HFFc6 (cell line): ENCODE measurements at places on chromosomes 4 and X. TPM values are rescaled to one million over a fixed set of nuclear protein-coding genes. Genes with fewer than 3 reads are reported as not detected.
A peak's percentile ranks its signal among the peaks of the same experiment; 100 is the strongest.

DNA sequence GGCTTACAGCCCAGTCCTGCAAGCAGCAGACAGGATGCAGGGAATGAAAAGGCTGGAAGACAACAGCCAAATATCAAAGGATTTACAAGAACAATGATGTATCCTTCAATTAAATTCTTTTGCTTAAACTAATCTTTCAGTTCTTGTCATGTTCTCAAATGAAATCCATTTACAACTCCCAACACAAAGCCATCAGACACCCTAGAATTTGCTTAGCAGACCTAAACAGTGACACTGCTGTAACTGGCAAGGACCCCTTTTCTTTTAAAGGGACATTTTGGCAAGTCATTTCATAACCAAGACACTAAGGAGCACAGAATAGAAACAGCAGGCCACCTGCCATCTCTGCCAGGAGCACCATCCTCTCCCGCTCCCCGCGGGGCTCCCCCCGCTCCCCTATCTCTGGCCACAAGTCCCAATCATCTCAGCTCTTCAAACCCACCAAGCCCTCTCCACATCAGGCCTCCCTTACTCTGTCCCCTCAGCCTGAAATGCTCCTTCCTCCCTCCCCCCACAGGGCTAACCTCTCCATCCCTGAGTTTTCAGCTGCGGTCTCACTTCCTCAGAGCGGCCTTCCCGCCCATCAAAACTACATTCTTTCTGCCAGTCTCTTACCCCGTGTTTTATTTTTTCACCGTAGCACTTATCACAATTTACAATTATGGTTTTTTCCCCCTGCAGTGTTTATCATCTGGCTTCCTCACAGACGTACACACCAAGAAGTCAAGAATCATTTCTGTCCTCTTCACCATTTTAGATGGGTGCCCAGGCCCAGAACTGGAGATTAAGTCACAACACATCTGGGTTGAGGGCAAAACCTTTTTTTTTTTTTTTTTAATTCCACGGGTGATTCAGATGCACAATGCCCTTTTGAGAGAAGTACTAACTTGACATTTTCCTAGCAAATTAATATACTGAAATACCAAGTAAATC is 45.8 kb downstream of the TSPAN5 start:
- no peak for DNase-seq

DNA sequence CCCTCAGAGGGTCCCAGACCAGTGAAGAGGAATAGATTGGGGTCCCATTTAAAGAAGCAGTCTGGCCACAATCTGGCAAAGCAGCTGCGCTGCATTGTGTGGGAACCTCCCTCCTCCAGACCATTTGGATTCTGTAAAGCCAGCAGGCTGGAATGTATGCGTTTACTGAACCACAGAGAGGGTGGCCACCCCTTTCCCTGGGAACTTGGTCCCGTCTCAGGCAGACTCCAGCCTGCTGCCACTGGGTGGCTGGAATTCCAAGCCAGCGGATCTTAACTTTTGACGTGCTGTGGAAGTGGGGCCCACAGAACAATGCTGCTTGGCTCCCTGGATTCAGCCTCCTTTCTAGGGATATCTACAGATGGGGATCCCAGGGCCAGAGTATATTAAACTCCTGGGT is 307.2 kb downstream of the DACH2 start:
- DNase-seq: no peak

DNA sequence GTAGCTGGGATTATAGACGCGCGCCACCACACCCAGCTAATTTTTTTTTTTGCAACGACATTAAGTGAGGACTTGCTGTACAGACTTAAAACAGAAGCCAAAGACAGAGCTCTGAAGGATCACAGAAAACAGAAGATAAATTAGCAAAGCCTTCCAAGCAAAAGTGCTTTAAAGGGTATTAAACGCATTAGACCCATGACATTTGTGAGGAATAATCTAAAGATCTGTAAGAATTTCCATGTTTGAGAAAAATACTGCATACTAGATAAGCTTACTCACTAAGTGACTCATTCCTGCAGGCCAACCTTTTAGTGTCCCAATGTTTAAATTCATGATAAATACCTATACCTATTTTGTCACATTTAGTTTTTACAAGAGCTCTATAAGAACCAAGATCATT is 27.4 kb downstream of the SMARCA1 start:
- DNase-seq: peak; percentile 28

- no peak for DNase-seq
Measured at GRCh38 chrX:87236830-87237440, 280.7 kb upstream of the KLHL4 start.

GRCh38 chrX:1502853-1503252 is 34.1 kb downstream of the P2RY8 start:
- no peak for DNase-seq

DNA sequence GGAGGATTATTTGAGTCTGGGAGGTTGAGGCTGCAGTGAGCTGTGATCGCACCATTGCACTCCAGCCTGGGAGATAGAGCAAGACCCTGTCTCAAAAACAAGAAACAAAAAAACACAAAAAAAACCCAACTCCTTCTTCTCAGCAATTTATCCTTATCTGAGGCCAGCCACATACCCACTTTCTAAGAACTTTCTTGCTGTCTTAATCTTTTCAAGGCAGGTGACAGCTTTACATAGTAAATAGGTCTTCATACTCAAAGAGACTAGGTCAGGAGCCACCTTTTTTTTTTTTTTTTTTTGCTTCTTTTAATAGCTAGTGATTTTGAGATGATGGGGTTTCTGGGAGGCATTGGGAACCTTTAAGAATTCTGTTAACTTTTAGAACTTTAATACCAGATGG is 26.1 kb upstream of the ZCCHC13 start:
- no peak for DNase-seq

- no peak for DNase-seq
Measured at GRCh38 chr4:14583331-14583730, 418.9 kb upstream of the CPEB2 start.

DNA sequence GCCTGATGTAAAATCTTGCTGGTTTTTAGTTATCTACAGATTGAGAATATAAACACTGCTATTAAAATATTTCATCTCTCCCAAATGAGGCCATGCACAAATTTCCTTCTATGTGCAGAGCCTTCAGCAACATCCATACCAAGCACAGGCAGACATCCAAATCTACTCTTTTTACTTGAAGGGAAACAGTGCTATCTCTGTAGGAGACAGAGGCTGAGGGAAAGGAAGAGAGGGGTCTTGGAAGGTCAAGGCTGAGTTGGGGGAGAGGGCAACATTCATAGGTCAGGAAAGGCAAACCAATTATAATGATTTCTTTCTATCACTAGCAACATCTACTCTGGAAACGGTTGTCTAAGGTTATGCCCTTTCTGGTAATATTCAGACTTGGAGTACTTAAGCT is 240.2 kb downstream of the CBR4 start:
- DNase-seq: no peak

GRCh38 chr4:150694438-150694837 is 112.5 kb downstream of the MAB21L2 start:
- no peak for DNase-seq

DNA sequence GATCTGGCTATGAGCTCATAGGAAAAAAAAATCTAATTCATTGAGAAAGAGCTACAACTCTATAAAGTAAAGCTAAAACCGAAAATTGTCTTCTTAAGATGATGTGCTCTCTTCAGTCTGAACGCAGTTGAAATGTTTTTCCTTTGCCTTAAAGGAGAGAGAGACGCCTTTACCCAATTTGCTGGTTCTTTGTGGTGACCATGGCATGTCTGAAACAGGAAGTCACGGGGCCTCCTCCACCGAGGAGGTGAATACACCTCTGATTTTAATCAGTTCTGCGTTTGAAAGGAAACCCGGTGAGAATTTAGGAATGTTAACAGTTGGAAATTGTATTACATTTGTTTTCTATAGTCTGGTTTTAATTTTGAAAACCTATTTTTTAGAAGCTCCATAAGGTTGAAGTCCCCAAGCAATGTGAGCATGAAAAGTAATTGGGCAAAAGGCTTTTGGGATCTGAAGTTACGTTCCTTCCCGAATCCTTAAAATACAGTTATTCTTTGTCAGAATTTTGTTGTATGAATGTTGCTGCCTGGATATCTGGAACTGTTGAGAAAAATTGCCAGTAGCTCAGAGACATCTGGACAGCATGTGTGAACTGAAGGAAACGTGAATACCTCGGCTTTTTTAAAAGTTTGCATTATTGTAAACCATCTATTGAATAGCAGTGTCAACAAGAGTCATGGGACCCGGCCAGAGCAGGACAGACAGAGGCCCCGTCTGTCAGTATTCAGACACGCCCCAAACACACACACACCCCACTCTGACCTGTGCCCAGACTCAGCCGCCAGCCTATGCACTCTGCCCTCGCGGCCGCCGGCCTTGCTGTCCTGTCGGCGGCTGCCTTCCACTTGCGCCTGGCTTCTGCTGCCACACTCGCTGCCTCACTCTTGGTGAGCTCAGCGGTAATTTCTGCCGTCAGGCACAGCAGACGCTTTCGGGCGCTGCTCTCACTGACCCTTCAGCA is 9.9 kb downstream of the PIGG start:
- DNase-seq: no peak

GRCh38 chr4:172308078-172308477 is 494.9 kb downstream of the GALNTL6 start:
- no peak for DNase-seq

- no peak for DNase-seq
Measured at GRCh38 chrX:137930533-137930932, 364.6 kb downstream of the ZIC3 start.

- peak; percentile 25 for DNase-seq
Measured at GRCh38 chr4:80016506-80016905, 56.5 kb downstream of the ANTXR2 start.

DNA sequence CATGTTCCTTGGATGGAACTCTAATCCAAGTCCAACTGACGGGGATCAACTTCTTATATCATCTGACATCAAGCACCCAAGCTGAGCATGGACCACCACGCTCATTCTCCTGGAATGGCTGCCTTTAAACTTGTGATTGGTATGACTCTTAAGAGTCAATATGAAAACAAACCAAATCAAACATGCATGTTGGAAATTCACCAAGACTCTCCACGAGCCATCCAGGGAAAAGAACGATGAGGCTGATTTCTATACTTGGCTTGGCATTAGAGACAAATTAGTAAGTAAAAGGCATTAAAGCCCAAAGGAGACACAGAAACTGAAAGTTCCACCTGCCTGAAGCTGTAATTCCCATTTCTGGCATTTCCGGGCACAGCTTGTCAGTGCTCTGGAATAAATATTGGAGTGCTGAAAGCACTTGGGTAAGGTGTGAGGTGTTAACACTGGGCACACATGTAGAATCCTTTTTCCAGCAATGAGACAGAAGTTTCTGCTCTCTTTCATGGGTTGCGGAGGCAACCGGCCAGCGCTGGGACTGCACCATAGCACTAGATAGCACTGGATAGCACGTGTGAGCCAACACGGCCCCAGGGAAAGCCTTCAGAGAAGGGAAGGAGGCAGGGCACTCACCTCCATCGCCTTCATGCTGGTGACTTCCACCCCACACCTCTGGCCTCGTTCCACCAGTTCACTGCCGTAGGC is 42.1 kb upstream of the CENPU start:
- no peak for DNase-seq

DNA sequence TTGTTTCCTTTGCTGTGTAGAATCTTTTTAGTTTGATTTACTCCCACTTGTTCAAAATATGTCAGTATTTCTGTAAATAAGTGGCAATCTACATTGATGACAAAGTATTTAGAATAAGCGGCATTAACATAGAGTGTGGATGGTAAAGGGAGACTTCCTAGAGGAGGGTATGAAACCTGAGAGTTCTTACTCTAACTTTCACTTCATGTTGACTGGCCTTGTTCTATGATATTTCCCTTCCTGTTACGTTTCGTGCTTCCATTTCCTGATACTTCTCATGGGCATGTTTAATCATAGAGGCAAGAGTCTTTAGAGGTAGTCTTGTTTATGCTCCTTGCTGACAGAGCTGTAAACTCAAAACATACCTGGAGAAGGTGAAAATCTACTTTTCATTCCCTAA is 408.9 kb downstream of the GLUD2 start:
- DNase-seq: no peak

GRCh38 chr4:154779362-154779947 is 1.6 kb upstream of the RBM46 start:
- DNase-seq: peak; percentile 19

- no peak for DNase-seq
Measured at GRCh38 chr4:42347076-42347475, 50.2 kb upstream of the SHISA3 start.

DNA sequence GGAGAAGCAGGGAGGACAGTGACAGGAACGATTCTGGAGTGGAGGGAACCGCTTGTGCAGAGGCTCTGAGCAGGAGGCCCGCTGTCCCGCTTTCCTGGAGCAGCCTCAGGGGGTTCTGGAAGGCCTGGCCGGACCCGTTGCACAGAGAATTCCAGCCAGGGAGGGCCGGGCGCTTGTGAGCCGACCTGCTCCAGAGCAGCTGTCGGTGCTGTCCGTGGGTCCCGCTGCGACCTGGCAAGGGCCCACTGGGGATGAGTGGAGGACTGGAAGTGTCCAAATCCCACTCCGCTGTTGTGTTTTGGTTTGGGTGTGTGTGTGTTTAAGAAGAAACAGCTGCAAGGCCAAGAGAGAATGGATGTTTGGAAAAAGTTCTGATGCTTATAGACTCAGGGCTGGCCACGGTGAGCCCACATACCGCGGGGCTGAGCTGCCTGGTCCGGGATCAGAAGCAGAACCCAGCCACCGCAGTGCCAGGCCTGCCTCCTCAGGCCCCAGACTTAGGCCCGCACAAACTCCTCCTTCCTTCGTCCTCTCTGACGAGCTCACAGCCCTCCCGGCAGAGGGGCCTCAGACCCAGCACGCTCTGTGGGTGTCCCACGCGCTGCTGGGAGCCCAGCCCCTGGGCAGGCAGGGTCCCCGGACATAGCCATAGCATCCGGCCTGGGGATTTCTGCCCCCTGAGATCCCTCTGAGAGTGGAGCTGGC is 73.9 kb downstream of the HTRA3 start:
- DNase-seq: no peak

- DNase-seq: no peak
Measured at GRCh38 chr4:19944251-19944650, 307.5 kb upstream of the SLIT2 start.

GRCh38 chrX:78573630-78574029 is 85.5 kb downstream of the RTL3 start:
- no peak for DNase-seq

GRCh38 chr4:65089666-65090065 is 580.6 kb downstream of the EPHA5 start:
- DNase-seq: no peak

GRCh38 chrX:826448-826847 is 195.9 kb downstream of the SHOX start:
- DNase-seq: peak; percentile 58

DNA sequence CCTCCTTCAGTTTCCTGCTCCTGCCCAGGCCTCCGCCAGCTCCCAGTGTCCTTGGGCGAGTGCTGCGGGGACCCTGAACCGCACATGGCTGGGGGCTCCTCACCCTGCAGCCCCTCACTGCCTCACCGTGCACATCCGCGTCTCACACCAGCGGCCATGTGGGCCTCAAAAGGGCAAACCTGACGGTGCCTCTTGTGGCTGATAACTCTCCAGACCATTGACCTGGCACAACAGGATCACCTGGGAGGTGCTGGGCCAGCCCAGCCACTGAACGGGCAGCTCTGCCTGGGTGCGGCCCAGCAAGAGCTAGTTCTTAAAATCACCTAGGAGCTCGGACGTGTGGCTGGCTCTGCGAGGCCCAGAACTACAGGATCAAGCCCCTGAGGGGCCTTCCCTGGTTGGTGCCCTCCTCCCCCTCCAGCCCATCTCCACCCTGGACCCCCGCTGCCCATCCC is 4.1 kb upstream of the S100P start:
- DNase-seq: no peak

The CPLX1 gene
- 0.18 to 0.22 TPM in 2 of 3 replicates, not detected in the other for total RNA-seq

The CTAG2 gene
- not detected in 3 replicates for total RNA-seq

The NDST4 gene
- not detected in 3 replicates for total RNA-seq

The PTTG2 gene
- not detected in 2 replicates for total RNA-seq

The MAMLD1 gene
- total RNA-seq: 3.4 to 4.8 TPM (median 3.9 TPM) in 3 replicates

The PAK3 gene
- total RNA-seq: not detected in 3 replicates

The SPANXA2 gene
- total RNA-seq: 0.37 to 162 TPM (median 0.99 TPM) in 3 replicates

The PPARGC1A gene
- total RNA-seq: not detected in 3 replicates

The FAM53A gene
- 2.5 to 3.9 TPM (median 3.1 TPM) in 3 replicates for total RNA-seq

The MAGEC2 gene
- not detected in 3 replicates for total RNA-seq
